ENCODE measurements at places on chromosomes 7 and 10.
A peak's percentile ranks its signal among the peaks of the same experiment; 100 is the strongest.

GRCh38 chr10:53543410-53543809 lies 770.8 kb upstream of the MBL2 start:
- DNase-seq = no peak

DNA sequence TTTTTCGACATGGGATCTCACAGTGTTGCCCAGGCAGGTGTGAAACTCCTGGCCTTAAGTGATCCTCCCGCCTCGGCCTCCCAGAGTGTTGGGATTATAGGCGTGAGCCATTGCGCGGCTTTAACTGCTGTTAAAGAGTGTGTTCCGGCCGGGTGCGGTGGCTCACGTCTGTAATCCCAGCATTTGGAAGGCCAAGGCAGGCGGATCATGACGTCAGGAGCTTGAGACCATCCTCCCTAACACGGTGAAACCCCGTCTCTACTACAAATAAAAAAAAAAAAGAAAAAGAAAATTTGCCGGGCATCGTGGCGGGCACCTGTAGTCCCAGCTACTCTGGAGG lies 1.1 kb downstream of the RABGEF1 start:
- no peak for DNase-seq

GRCh38 chr7:132571970-132572369 lies 4.3 kb downstream of the PLXNA4 start:
- no peak for DNase-seq

- DNase-seq = no peak
These were observed 55.3 kb downstream of the CPVL start for GRCh38 chr7:29090836-29091601.

GRCh38 chr10:69073026-69073425 lies 14.9 kb upstream of the SRGN start:
- DNase-seq = no peak

DNA sequence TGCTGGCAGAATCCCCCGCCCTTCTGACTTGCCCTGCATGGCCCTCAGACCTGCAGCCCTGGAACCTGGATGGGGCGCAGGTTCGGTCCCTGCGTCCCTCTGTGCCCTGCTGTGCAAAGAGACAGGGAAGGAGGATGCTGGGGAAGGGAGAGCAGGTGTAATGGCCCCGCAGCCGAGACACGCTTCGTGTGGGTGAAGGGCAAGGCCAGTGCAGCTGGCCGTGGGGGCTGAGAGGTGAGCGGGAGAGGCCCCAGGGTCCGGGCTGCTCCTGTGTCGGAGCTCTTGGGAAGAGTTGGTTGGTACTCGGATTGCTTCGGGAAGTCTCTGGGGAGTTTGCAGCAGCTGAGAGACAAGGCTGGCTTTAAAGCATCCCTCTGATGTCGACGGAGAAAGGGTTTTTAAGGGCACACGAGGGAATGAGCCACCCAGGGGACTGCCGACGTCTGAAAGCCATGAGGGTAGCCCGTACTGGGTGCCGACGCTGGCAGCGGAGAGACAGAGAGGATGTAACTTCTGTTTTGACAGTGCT lies 6.5 kb downstream of the ELFN1 start:
- no peak for DNase-seq

GRCh38 chr7:116708248-116708647 lies 36.3 kb downstream of the MET start:
- no peak for DNase-seq

GRCh38 chr7:132345543-132346129 lies 230.6 kb downstream of the PLXNA4 start:
- no peak for DNase-seq

DNA sequence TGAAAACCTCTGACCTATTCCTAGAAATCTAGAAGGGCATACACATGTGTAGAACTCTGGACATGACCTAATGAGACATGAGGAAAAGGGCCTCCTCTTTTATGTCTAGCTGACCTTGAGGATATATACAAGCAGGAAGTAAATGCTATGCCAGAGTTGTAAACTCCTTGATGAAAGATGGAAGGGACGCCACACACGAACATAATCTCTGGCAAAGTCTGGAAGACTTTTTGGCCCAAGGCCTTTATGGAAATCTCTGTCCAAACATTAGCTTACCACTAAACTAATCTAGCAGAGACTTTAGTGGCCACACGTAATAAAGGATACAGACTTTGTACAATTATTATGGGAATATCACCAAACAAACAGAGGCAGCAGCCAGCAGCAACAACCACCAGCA lies 138.1 kb upstream of the THSD7A start:
- DNase-seq = no peak

DNA sequence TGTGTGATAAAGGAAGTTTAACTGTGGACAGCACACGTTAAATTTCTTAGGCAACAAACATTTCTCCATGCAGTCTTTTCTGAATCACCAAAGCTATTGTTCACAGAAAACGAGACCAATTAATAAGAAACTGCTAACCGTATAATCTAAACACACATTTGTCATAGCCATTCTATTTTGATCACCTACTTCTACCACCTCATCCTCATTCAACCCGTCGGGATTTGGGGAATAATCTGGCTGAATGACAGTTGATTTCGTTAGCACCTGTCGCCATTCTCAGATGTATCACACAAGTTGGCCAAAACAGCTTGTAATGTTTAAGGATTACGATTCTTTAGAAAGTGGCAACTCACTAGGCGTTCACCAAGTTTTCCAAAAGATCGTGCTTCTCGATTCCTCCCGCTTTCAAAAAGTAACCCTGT lies 1.2 kb downstream of the EZH2 start:
- DNase-seq = no peak

- no peak for DNase-seq
These were observed 281.1 kb upstream of the SP4 start for GRCh38 chr7:21146642-21147423.

GRCh38 chr7:142476077-142476476 lies 218.2 kb upstream of the PRSS58 start:
- no peak for DNase-seq

GRCh38 chr10:109774121-109774440 lies 149.2 kb downstream of the XPNPEP1 start:
- no peak for DNase-seq

- no peak for DNase-seq
These were observed 396.5 kb upstream of the SEMA3D start for GRCh38 chr7:85583131-85583953.

DNA sequence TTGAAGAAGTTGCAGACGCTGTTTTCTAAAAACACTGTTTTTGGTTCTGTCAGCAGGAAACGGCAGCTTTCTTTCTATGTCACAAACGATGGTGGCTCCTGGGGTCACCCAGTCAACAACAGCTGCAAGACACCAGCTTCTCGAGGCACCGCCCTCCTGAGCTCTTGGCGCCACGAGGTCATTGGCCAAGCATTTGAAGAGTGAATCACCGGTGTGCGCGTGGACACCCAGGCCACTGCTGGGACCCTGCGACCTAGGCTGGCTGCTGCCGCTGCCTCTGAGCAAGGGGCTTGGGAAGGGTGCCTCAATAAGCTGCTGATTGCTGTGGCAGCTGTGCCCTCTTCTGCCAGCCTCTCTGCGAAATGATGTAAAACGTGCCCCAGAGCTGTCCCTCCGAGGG lies 22.5 kb upstream of the VIPR2 start:
- no peak for DNase-seq

- no peak for DNase-seq
These were observed 27.9 kb downstream of the CNNM2 start for GRCh38 chr10:102945962-102946361.

DNA sequence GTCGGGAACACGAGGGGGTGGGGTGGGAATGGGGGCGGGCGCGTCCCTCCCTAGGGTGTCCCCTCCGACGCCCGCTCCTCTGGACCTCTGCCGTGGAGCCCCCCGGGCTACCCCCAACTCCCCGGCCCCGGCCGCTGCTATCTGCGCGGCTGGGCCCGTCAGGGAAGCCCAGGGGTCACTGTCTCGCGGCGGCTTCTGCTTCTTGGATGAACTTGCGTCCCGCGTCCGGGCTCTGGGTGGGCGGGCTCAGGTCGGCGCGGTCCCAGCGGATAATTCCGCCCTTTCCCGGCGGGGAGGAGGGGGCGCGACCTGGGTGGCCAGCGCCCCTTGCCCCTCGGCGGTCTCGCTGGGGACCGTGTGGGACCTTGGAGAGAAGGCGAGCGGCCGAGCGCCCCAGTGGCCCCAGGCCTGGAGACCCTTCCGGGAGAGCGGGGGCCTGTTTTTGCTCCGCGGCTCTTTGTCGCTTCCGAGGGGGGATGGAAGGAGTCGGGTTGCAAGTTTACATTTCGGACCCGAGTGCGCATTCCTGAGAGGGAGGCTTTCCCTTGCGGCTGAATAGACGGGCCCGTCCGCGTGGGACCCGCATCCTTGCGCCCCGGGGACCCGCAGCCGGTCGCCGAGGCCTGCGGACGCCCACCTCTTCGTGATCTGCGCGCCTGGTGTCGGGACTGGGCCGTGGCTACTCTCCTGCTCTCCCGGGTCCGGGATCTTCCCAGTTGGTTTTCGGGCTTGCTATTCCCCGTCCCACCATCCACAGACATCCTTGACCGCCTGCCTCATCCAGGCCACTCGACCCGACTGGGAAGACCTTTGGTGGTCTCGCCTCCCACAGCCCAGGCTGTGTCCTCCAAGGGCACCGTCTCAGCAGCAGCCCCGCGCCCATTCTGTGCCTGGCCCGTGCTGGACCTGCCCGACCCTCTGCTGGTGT lies 812 bp downstream of the DOCK1 start:
- no peak for DNase-seq

GRCh38 chr7:129748356-129749109 lies 137.0 kb downstream of the NRF1 start:
- DNase-seq = no peak

- no peak for DNase-seq
These were observed 11.3 kb upstream of the MLXIPL start for GRCh38 chr7:73635428-73636200.

DNA sequence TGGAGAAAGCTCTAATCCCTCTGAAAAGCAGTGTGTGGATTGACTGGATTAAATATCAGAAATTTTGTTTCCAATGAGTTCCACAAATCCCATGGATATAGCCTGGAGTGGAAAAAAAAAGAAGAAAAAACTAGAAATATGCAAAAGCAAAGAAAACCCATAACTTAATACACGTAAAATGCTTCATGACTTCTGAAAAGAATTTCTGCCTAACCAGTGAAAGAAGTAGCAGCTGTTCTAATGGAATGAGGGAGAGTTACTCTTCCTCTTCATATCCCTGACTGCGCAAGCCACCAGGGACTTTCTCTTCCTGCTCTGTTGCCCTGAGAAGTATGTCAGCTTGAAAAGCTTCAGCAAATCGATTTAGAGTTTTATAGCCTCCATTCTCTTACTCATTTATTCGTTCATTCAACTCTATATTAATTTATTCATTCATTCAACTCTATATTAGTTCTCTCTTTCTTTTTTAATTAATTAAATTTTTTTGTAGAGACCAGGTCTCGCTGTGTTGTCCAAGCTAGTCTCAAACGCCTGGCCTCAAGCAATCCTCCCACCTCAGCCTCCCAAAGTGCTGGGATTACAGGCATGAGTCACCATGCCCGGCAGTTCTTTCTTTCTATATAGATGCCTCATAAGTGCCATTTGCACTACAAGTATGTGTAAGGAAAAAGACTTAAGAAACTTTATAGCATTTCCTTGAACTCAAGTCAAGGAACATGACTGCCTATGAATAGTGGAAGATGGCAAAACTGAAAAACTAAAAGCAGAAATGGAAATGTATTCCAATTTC lies 447.3 kb upstream of the NRP1 start:
- DNase-seq = no peak

- DNase-seq = no peak
These were observed 94.9 kb downstream of the GAD2 start for GRCh38 chr10:26311383-26311940.

DNA sequence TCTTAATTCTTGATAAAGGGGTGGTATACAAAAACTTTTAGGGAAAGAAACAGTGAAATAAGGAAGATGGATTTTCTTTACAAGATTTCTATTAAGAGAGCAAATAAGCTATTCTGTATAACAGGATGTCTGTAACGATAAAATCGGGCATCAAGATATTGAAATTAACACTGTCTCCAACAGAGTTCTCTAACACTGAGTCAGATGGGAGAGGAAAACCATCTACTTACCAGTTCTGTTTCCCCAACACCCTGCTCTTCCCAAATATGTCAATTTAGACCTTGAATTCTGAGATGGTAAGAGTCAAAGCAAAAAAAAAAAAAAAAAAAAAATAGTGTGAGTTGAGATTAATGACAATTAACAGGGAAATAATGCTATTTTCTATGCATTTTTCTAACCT lies 23.0 kb downstream of the SMURF1 start:
- DNase-seq = no peak

DNA sequence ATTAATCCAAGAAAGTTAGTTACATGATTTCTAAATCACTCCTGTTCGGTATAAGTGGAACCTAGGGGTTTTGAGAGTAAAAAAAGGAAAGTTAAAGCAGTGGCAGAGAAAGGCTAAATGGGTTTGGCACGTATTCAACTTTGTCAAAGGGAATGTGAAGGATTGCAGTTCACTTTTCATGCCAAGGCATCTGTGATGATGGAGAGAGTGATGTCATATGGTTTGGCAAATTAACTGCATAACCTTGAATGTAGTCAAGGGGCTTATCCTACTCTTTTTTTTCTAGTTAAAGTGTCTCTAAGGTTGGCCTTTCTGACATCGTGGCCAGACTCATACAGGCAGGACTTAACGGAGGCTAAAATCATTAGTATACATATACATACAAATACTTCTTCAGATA lies 277.8 kb downstream of the EXOC4 start:
- DNase-seq = peak; percentile 12

- no peak for DNase-seq
These were observed 300.3 kb downstream of the ADK start for GRCh38 chr10:74451127-74451829.

DNA sequence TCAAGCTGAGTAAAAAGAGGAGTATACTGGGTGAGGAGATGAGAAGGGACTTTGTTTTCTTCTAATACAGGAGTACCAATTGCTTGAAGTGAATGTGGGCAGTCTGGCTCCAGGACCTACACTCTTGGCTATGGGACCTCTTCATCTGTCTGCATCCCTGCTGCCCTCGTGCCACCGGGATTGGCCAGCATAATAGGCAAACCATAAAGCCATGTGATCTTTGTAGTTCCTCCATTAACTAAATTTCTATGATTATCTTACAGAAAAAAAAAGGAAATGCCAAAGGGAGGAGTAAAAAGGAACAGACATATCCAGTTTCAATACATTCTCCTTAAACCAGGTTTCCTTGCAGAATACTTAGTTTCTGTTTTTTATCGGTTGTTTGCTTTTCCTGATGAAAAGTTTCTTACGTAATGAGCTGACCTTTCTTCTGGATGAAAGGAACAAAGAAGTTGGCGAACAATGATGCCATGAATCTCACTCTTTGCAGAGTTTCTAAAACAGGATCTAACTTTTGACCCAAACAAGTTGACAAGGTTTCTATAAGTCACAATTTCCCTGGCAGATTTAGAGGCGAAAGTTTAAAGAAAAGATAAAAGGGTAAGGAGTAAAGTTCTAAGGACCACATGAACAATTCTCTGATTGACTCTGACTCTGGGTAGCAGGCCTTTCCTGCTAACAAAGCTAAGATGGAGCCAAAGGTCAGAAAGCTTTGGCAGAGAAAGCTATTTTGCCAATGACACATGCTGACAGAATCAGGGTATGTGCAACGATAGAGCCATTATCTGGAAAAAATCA lies 54.1 kb downstream of the LAMB1 start:
- no peak for DNase-seq
